ENCODE measurements at places on chromosomes 16 and 17. TPM values are rescaled to one million over a fixed set of nuclear protein-coding genes. Genes with fewer than 3 reads are reported as not detected.

CD19 gene
- 11.9 TPM for total RNA-seq

PIMREG gene
- not detected for total RNA-seq

CDH3 gene
- 0.36 TPM for total RNA-seq

GRCh38 chr17:60293580-60294335 lies 98.2 kb downstream of the USP32 start:
- no peak overlapping the region for H3K4me3 ChIP-seq
- DNase-seq = no peak
- no peak overlapping the region for H3K27ac ChIP-seq
- no peaks in the 10 kb centered on the region for H3K36me3 ChIP-seq

DNA sequence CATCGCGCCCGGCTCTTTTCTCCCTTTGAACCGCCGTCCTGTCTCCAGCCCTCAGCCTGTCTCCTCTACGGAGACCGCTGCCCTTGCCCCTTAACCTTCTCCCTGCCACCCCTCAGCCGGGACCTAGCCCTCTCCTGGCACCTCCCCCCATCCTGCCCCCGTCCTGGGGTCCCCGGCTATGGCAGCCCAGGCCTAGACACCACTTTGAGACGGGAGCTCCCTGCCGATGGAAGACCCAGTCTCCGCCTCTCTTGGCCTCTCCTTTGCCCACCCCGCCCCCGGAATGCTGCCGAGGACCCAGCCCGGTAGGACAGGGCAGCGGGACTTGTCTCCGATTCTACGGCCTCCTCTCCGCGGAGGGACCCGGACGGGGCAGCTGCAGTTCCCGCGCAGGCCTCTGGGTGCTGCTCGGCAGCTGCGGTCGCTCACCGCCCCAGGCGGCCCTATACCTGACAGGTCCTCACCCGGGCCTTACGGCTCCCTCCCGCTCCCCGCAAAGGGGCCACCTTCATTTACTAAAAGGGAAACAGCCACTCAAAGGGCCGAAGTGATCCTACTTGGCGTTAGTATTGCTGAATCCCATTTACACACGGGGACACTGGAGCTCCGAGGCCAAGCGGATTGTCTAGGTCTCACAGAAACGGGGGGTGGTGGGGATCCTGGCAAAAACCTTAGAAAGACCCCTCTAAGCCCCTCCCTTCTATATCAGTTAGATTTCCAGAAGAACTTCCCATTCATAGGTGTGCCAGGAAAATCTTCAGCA lies 32.6 kb upstream of the TAC4 start:
- DNase-seq = peak; percentile 61
- no peaks in the 10 kb centered on the region for H3K4me1 ChIP-seq
- no peak overlapping the region for H3K27ac ChIP-seq

DNA sequence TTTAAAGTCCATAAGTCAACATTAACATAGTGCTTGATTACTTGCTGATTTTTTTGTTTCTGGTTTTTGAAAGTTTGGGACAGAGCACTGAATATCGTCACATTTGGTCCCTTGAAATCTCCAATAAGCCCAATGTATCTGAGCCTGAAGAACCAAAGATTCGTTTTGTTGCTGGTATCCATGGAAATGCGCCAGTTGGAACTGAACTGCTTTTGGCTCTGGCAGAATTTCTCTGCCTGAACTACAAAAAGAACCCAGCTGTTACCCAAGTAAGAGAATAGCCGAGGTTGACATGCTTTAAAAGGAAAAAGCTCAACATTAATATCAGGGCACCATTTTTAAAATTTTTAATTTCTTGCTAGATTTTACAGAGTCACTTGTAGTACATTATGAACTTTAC lies 27.7 kb upstream of the GOSR1 start:
- DNase-seq = no peak
- H3K4me1 ChIP-seq = no peaks in the 10 kb centered on the region
- H3K4me3 ChIP-seq = no peak overlapping the region
- H3K27ac ChIP-seq = no peak overlapping the region

GRCh38 chr16:50668368-50669008 lies 12.6 kb downstream of the SNX20 start:
- no peak for DNase-seq
- H3K27ac ChIP-seq = no peak overlapping the region
- H3K36me3 ChIP-seq = peaks cover 42% of the 10 kb centered on the region
- peaks cover 6% of the 10 kb centered on the region for H3K4me1 ChIP-seq
- no peaks in the 10 kb centered on the region for H3K27me3 ChIP-seq

GRCh38 chr17:13385481-13385911 lies 216.2 kb downstream of the HS3ST3A1 start:
- no peaks in the 10 kb centered on the region for H3K36me3 ChIP-seq
- H3K4me3 ChIP-seq = no peak overlapping the region
- H3K27ac ChIP-seq = no peak overlapping the region
- DNase-seq = no peak
